ENCODE measurements at places on chromosomes 1 and 21. TPM values are rescaled to one million over a fixed set of nuclear protein-coding genes. Genes with fewer than 3 reads are reported as not detected.

Gene BCL2L15
- 0.07 TPM for total RNA-seq

DNA sequence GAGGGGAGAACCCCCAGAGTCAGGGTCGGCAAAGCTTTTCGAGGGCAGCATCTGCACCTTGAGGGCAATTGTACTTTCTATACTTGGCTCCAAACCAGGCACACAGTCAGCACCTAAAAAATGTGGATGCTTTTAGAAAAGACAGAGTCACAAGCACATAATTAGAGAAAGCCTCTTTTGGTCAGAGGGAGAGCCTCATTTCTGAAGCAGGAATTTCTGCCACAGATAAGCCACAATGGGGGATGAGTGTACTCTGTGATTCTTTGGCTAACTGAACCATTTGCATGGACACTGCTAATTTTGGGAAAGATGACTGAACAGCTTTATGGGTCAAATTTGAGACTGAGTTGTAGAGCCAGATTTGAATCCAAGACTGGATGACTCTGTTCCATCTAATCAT is 635.7 kb downstream of the KIF26B start:
- peaks cover 9% of the 10 kb centered on the region for H3K4me1 ChIP-seq
- no peak overlapping the region for H3K4me3 ChIP-seq
- H3K36me3 ChIP-seq = no peaks in the 10 kb centered on the region
- H3K27ac ChIP-seq = no peak overlapping the region
- H3K27me3 ChIP-seq = no peaks in the 10 kb centered on the region
- no peak for DNase-seq

DNA sequence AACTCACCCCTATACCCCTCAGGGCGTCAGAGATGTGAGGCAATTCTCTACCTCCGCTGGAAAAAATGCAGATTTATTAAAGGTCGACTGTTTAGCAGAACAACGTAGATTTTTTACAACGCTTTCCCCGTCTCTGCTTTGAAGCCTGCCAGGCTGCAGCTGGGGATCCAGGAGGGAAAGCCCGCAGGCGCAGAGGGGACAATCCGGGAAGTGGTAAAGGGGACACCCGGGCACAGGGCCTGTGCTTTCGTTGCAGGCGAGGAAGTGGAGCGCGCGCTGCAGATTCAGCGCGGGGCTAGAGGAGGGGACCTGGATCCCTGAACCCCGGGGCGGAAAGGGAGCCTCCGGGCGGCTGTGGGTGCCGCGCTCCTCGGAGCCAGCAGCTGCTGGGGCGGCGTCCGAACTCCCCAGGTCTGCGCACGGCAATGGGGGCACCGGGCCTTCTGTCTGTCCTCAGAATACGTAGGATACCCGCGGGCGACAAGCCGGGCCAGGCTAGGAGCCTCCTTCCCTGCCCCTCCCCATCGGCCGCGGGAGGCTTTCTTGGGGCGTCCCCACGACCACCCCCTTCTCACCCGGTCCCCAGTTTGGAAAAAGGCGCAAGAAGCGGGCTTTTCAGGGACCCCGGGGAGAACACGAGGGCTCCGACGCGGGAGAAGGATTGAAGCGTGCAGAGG is 5.5 kb downstream of the SIM2 start:
- no peak overlapping the region for H3K27ac ChIP-seq
- peaks cover 89% of the 10 kb centered on the region for H3K27me3 ChIP-seq
- H3K4me3 ChIP-seq = no peak overlapping the region

- no peaks in the 10 kb centered on the region for H3K36me3 ChIP-seq
- no peaks in the 10 kb centered on the region for H3K27me3 ChIP-seq
- peaks cover 2% of the 10 kb centered on the region for H3K4me1 ChIP-seq
- no peak overlapping the region for H3K27ac ChIP-seq
- no peak overlapping the region for H3K4me3 ChIP-seq
Measured at GRCh38 chr1:15678578-15678977, 5.5 kb upstream of the PLEKHM2 start.

DNA sequence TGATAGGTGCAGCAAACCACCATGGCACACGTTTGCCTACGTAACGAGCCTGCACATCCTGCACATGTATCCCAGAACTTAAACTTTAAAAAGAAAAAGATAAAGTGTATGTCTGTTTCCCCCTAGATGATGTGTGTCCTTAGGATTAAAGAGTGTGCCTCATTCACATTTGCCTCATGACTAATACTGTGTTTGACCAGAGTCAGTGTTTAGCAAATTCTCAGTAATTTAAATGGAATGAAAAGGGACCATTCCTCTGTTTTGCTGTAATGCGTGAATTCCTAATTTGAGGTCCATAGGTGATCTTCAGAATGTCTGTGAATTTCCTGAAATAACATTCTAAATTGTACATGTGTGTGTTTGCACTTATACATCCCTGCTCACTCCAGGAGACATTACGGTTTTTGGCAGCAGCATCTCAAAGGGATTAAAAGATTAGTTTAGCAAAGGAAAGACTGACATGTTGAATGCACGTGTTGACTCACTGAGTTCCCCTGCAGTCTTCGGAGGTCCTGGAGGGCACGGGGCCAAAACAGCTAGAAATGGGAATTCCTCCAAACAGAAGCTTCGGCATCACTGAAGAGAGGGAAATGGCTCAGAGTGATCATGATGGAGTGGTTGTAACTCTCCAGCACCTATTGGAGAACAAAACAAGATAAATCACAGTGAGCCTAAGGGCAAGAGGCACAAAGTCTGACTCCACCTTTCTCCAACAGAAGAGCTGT is 19.1 kb upstream of the SLC35F3 start:
- no peaks in the 10 kb centered on the region for H3K27me3 ChIP-seq
- H3K27ac ChIP-seq = no peak overlapping the region
- no peaks in the 10 kb centered on the region for H3K4me1 ChIP-seq
- no peaks in the 10 kb centered on the region for H3K36me3 ChIP-seq
- no peak overlapping the region for H3K4me3 ChIP-seq
- no peak for DNase-seq

DNA sequence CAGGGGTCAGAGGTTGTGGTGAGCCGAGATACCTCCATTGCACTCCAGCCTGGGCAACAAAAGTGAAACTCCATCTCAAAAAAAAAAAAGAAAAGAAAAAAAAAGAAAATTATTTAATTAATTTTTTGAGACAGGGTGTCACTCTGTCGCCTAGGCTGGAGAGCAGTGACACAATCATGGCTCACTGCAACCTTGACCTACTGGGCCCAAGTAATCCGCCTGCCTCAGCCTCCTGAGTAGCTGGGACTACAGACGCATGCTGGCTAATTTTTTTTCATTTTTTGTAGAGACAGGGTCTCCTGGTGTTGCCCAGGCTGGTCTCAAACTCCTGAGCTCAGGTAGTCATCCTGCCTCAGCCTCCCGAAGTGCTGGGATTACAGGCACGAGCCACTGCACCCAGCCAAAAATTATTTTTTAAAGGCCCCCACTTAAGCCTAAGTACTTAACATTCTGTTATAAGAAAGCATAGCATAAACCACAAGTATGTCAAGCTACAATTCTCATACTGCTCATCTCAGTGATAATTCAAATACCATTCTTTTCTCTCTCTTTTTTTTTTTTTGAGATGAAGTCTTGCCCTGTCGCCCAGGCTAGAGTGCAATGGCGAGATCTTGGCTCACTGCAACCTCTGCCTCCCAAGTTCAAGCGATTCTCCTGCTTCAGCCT is 19.9 kb downstream of the NUCKS1 start:
- H3K36me3 ChIP-seq = peaks cover 58% of the 10 kb centered on the region
- H3K27ac ChIP-seq = no peak overlapping the region
- no peaks in the 10 kb centered on the region for H3K27me3 ChIP-seq
- H3K4me3 ChIP-seq = no peak overlapping the region
- DNase-seq = no peak
- H3K4me1 ChIP-seq = peaks cover 8% of the 10 kb centered on the region

GRCh38 chr1:23772049-23772853 is 6.0 kb upstream of the PITHD1 start:
- H3K27ac ChIP-seq = no peak overlapping the region
- H3K27me3 ChIP-seq = no peaks in the 10 kb centered on the region
- DNase-seq = peak; percentile 91
- no peak overlapping the region for H3K4me3 ChIP-seq
- H3K36me3 ChIP-seq = no peaks in the 10 kb centered on the region
- H3K4me1 ChIP-seq = peaks cover 21% of the 10 kb centered on the region

DNA sequence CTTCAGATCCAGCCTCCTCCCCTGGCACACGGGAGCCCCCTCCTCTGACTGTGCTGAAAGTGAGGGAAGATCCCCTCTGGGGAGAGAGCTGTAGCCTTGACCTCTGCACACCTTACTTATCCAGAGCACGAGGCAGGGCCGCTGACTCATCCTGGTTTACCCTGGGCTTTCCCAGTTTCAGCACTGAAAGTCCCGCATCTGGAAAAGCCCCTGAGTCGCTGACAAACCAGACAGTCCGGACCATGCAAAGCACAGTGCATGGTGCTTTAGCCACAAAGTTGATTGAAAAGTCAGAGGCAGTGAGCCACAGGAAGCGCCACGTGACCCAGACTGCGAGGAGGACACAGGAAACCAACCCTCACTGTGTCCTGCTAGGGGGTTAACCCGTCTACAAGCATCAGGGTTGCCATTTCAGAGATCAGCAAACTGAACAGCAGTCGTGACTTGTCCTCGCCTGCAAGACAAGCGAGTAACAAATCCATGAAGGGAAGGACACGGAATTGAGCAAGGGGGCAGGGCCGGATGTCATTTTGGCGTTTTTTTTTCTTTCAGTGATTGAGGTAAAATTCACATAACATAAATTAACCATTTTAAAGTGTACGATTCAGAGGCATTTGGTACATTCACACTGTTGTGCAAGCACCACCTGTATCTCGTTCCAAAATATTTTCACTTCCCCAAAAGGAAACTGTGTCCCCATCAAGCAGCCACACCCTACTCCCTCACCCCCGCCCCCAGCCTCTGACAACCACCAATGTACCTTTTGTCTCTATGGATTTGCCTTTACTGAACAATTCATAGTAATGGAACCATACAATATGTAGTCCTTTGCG is 19.9 kb upstream of the IFNGR2 start:
- peak overlapping the region; percentile 47 for H3K27ac ChIP-seq
- no peaks in the 10 kb centered on the region for H3K36me3 ChIP-seq
- H3K27me3 ChIP-seq = no peaks in the 10 kb centered on the region

GRCh38 chr1:230798491-230798890 is 51.3 kb downstream of the CAPN9 start:
- no peak overlapping the region for H3K27ac ChIP-seq
- DNase-seq = no peak
- no peaks in the 10 kb centered on the region for H3K36me3 ChIP-seq
- H3K27me3 ChIP-seq = no peaks in the 10 kb centered on the region
- no peak overlapping the region for H3K4me3 ChIP-seq

Gene GLUL
- total RNA-seq = 766 TPM

- no peak overlapping the region for H3K4me3 ChIP-seq
- no peaks in the 10 kb centered on the region for H3K27me3 ChIP-seq
- H3K27ac ChIP-seq = no peak overlapping the region
- DNase-seq = no peak
Measured at GRCh38 chr1:164325786-164326185, 233.2 kb upstream of the PBX1 start.

GRCh38 chr1:25117233-25117823 is 115.0 kb downstream of the SYF2 start:
- DNase-seq = no peak
- no peaks in the 10 kb centered on the region for H3K27me3 ChIP-seq
- H3K27ac ChIP-seq = no peak overlapping the region
- H3K4me1 ChIP-seq = no peaks in the 10 kb centered on the region
- H3K36me3 ChIP-seq = no peaks in the 10 kb centered on the region

GRCh38 chr1:100995198-100995988 is 30.2 kb downstream of the DPH5 start:
- H3K4me3 ChIP-seq = no peak overlapping the region
- no peaks in the 10 kb centered on the region for H3K4me1 ChIP-seq
- DNase-seq = no peak
- H3K27ac ChIP-seq = peak overlapping the region; percentile 53
- no peaks in the 10 kb centered on the region for H3K27me3 ChIP-seq

- no peaks in the 10 kb centered on the region for H3K36me3 ChIP-seq
- no peak overlapping the region for H3K27ac ChIP-seq
- no peak overlapping the region for H3K4me3 ChIP-seq
Measured at GRCh38 chr21:35211782-35212181, 162.7 kb upstream of the RUNX1 start.

- DNase-seq = no peak
- H3K27me3 ChIP-seq = no peaks in the 10 kb centered on the region
- H3K27ac ChIP-seq = no peak overlapping the region
- peaks cover 6% of the 10 kb centered on the region for H3K36me3 ChIP-seq
- no peak overlapping the region for H3K4me3 ChIP-seq
Measured at GRCh38 chr1:206702803-206703202, 18.1 kb downstream of the MAPKAPK2 start.

DNA sequence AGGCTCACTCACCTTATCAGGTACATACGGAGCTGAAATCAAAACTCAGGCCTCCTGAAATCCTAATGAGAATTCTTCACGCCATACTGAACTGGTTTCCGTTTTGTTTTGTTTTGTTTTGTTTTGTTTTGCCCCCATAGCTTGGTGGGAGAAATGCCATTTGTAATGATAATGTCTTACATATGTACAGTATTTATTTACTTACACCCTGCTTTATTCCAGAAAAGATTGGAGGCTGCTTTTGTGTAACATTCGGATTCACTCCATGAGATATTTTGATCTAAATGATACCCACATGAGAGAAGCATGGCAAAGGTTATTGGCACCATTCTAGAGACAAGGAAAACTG is 84.7 kb downstream of the EPHB2 start:
- peaks cover 28% of the 10 kb centered on the region for H3K4me1 ChIP-seq
- H3K27ac ChIP-seq = no peak overlapping the region
- H3K4me3 ChIP-seq = no peak overlapping the region

DNA sequence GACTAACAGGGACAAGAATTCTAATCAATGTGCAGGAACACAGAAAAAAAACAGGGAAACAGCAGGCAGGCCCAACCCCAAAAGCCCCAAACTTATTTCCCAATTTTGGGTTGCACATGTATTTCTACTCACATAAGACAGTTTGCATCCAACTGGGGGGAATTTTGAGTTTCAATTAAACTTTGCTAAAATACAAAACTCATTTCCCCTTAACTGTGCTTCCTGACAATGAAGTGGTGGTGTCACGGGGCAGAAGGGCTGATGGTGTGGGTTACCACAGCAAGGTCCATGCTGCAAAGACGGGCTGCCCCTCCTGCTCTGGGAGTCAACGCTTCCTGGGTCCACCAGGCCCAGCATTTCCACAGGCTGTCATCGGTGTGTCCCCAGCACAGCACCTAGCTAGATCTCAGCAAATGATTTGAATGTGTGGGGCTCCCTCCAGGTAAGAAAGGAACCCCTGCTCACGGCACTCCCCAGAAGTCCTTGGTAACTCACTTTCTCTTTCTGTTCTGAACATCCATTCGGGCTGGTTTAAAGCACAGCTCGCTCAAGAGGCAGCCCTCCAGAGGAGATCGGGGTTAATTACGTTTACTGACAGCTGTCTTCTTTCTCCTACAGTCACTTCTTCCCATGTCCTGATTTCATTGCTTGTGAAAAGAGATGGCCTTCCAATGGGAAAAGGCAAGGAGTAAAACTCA is 27.4 kb downstream of the HIVEP3 start:
- peak overlapping the region; percentile 40 for H3K4me3 ChIP-seq
- H3K4me1 ChIP-seq = peaks cover 37% of the 10 kb centered on the region
- peak; percentile 36 for DNase-seq
- H3K36me3 ChIP-seq = no peaks in the 10 kb centered on the region

Gene CENPL
- total RNA-seq = 1.7 TPM

Gene BECN2
- not detected for total RNA-seq

All from heart left ventricle (tissue), 16 donors.